ENCODE measurements at places on chromosomes 2 and 18.

GRCh38 chr18:45957100-45957499 is 10.0 kb downstream of the EPG5 start:
- no peak for DNase-seq

GRCh38 chr2:151669585-151670081 is 64.6 kb downstream of the NEB start:
- DNase-seq: no peak

GRCh38 chr18:55833543-55833942 is 245.6 kb upstream of the TCF4 start:
- DNase-seq: peak; percentile 57

GRCh38 chr2:75186821-75187220 is 12.5 kb downstream of the TACR1 start:
- DNase-seq: no peak

- no peak for DNase-seq
Observed at GRCh38 chr2:191333911-191334357, 88.7 kb downstream of the MYO1B start.

GRCh38 chr18:44474591-44474990 is 206.1 kb upstream of the SETBP1 start:
- no peak for DNase-seq

DNA sequence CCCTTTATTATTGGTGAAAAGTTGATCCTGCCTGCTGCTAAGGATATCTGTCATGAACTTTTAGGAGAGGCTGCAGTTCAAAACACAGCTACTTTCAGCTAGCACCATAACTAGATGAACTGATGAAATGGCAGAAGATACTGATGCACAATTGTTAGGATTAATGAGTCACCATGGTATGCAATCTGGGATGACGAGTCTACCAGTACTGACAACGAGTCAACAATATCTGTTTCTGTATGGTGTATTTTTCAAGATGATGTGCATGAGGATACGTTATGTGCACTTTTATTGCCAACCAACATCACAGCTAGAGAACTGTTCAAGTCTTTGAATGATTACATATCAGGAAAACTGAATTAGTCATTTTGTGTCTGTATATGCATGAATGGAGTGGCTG is 68.7 kb downstream of the NETO1 start:
- DNase-seq: no peak

GRCh38 chr18:54192900-54193299 is 31.6 kb downstream of the MBD2 start:
- no peak for DNase-seq

GRCh38 chr2:217958206-217958883 is 44.5 kb downstream of the TNS1 start:
- no peak for DNase-seq

DNA sequence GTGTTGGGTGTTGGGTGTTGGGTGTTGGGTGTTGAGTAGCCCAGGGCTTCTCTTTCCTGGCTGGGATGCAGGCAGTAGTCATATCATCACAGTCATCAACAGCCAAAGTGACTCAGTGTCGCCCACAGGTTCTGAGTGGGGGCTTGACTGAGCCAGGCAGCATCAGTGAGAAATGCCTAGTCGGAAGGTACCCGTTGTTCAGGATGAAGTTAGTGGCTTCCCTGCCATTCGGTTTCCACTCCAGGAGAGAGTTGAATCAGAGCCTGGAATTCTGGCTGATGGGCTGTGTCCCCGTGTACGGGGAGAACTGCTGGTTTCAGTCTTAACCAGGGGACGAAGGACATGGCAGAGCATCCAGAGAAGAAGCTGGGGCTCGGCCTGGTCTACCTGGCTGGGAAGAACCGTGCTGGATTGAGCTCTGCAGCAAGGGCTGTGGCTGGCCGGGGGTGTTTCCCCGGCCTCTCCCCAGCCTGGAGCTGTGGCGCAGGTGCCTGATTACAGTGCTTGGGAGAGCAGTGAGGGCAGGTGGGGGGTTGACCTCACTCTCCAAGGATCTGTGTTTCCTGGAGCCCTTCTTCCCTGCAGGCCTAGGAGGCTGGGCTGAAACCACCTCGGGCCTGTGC is 49.4 kb downstream of the AGAP1 start:
- no peak for DNase-seq

DNA sequence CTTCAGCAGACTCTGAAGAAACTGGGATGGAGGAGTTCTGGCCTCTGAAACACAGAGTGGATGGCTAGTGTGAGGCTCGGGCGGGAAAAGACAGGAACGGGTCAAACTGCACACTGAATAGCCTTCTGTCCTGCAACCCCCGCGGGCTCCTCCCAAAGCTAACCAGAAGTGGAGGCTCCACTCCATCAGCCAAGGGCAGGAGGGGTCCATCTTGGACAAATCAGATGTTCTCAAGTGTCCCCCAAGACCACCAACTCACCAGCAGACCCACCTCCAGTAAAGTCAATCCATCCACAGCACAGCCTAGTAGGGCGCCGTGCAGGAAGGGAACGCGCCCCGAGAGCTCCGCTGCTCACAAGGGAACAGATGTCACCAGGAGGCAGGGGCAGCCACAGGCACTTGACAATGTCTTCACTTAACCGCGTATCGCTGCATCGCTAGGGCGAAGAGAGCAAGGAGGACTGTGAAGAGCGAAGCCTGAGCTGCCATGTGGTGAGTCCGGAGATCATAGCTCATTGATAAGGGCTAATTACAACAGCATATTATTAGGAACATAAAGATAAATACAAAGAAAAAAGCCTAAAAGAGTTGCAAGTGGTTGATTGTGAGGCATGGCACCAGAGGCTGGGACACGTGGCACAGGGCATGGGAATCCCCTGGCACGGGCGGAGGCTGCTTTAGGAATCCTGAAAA is 494.6 kb upstream of the MYT1L start:
- no peak for DNase-seq

GRCh38 chr2:65554765-65555591 is 122.6 kb upstream of the SPRED2 start:
- no peak for DNase-seq

DNA sequence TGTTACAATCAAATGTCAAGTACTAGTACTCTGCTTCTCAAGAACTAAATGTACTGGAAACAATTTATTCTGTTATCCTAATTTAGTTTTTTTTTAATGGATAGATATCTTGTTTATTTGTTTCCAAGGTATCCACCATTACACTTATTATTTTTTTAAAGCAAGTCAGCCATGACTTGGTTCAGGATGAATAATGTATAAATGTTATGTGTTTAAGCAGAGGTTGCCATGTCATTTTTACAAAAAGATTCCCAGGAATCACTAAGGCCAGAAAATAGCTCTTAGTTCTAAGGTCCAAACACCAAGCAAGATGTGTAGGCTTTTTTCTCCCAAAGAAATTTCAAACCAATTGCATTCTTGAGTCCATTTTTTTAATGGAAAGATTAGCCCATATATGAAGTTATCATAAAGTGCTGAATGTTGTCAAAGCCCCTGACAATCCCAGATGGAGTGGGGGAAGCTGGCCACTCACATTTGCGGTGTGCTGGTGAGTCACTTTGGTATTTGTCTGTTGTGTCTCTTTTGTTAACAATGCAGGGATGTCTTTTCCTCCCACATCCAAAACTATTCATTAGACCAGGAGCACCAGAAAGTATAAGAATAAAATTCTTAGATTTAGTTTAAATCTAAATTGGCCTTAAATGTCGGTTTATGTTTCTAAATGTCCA is 158.9 kb downstream of the COL6A3 start:
- no peak for DNase-seq

DNA sequence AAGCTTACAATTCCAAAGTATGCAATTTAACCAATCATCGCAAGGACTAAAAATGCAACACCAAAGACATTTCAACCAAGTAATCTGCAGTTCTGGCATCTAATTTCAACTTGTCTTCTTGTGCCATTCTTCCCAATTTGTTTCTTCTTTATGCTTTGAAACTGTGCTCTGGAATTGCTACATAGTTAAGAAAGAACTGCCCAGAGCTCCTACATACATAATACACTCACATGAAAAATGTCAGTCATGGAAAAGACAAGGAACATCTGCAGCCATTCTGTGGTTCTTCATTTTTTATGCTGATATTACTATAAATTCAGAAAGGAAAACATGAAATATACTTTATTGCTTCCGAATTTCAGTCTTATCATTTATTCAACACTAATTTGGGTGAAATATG is 4.4 kb downstream of the EPB41L3 start:
- no peak for DNase-seq

DNA sequence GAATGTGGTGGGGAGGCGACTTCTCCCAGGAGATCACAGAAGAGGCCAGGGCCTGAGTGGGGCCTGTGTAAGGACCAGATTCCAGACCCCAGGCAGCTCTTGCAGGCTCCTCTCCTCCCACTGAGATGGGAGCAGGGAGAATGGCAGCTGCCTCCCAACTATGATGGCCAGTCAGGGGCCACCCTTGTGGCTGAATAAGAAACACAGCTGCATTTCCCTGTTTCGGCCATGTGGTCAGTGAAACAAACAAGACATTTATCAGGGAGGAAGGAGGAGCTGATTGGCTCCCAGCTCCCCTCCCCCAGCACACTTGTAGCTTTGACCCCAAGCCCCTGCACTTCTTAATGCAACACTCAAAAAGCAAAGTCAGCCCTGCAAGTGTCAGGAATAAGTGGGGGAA is 143.5 kb downstream of the CELF4 start:
- DNase-seq: no peak

DNA sequence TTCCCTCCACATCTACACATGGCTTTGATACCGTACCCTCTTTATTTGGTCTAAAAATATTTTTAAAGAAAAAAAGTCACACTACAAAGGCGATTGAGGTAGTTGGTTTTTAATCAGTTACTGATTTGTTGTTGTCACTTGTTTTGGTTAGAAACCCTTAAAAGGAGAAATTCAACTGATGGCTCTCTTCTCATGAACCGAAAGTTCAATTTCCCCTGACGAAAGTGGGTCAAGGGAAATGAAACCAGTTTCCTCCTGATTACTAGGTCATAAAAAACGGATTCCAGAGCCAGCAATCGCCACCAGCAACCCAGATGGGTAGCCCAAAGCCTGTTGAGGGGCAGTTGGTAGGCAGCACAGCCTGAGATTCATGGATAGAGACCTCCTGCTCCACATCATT is 63.2 kb downstream of the DLGAP1 start:
- no peak for DNase-seq

- no peak for DNase-seq
Observed at GRCh38 chr2:138184428-138184827, 220.2 kb downstream of the HNMT start.

DNA sequence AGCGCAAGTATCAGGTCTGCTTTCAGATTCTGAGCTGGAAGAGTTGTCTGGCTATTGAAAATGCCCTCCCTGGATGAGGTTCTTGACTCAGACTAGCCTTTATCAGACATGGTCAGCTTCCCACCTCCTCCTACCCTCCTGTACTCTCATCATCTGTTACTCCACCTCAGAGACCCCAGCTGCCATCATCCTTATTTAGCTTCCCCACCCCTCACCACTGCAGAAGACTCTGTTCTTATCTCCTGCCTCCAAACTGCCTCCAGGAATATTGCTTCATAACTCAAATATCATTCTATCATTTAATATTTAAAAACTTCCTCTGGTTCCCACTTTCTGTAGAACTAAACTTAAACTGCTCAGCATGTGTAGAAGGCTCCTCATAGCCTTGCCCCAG is 31.1 kb upstream of the PPP3R1 start:
- DNase-seq: no peak

DNA sequence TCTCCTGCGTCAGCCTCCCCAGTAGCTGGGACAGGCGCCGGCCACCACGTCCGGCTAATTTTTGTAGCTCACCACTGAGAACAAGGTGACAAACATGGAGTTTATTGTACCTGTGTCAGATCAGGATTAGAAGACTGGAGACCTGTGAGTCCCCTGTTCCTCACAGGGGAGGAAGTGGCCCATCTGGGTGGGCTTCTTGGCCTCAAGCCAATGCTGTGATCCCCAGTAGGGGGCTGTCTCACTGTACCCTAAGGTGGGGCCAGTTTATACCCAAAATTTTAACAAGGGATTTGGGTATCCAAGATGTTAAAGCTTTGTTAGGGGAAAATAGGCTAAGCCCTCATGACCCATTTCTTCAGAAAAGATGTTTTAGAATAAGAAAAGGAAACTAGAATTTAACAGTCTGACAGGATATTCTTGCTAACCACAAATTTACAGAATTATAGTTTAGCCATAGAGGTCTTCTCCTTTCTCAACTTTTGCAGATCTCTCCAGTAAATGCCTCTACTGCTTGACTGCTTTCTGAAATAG is 16.3 kb downstream of the PCBP1 start:
- DNase-seq: no peak

GRCh38 chr2:65700720-65701119 is 268.3 kb upstream of the SPRED2 start:
- DNase-seq: no peak

- DNase-seq: no peak
Observed at GRCh38 chr2:127950264-127950663, 64.5 kb upstream of the AMMECR1L start.

DNA sequence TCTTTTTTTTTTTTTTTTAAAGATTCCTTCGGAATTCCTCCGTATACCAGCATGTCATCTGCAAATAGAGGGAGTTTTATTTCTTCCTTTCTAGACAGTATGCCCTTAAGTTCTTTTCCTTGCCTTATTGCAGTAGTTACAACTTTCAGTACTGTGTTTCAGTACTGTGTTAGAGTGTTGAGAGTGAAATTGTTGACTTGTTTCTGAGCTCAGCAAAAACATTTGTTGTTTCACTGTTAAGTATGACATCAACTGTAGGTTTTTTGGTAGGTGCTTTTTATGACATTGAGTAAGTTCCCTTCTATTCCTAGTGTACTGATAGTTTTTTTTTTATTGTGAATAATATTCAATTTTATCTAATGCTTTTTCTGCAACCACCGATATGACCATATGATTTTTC is 43.9 kb downstream of the ACVR2A start:
- DNase-seq: no peak

- no peak for DNase-seq
Observed at GRCh38 chr2:217647925-217648324, 354.9 kb downstream of the TNS1 start.

DNA sequence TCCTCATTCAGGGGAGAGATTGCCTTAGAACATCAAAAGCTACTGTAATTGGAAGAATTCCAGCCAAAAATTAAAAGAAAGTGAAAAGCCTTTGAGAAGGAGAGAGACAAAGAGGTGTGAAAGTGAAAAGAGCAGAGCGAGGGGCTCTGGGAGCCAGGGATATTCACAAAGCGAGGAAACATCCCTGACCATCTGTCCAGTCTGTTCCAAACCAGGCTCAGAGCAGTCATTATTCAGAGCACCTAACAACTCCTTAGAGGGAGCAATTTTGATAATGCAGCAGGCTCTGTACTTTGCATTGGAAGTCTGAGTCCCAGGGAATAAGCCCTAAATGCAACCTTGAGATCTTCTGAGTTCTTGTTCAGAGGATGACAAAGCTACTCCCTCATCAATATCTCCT is 119.1 kb upstream of the LYPD1 start:
- no peak for DNase-seq

DNA sequence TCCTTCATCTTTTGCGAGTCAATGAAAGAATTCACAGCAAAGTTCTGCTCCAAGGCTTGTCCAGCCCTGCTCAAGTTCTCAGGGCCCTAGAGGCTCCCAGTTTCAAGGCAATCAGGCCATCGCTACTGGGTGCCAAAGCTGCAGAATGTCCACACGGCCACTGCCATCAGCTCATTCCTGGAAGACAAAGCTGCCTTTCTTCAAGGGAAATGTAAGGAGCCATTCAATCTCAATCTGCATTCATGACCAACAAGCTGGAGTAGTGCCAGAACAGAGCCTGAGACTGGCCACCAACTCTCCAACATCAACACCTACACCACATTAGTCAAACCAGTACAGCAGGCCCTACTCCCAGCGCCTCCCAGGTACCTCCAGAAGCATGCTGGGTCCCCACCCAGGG is 202.2 kb downstream of the TCF4 start:
- DNase-seq: no peak

All from LoVo (cell line).